ENCODE measurements at places on chromosomes 2 and 18.
A peak's percentile ranks its signal among the peaks of the same experiment; 100 is the strongest.

GRCh38 chr2:159916511-159916910 is 118.5 kb upstream of the CD302 start:
- DNase-seq, result no peak

- DNase-seq, result no peak
Measured at GRCh38 chr2:199018826-199019225, 438.9 kb downstream of the SATB2 start.

GRCh38 chr2:60880643-60881046 is 729 bp upstream of the REL start:
- DNase-seq, result no peak

DNA sequence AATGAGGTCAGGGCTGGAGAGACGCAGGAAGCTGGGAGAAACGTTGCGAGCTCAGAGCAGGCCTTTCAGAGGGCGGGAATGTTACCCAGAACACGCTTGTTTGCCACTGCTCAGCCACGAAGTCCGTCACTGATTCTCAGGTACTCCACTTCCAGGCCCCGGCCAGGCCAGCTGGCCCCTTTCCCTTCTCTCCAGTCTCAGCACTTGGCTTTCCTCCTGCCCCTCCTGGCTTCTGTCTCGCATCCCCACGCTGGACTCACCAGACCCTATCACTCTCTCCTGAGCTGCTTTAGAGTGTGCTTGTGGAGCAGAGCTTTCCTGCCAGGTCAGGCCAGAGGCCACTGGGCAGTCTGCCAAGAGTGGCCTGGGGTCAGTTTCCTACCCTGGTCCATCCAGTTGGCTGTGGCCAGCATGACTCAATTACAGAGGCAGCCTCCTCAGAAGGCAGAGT is 151.4 kb downstream of the TWIST2 start:
- DNase-seq, result peak; percentile 45

DNA sequence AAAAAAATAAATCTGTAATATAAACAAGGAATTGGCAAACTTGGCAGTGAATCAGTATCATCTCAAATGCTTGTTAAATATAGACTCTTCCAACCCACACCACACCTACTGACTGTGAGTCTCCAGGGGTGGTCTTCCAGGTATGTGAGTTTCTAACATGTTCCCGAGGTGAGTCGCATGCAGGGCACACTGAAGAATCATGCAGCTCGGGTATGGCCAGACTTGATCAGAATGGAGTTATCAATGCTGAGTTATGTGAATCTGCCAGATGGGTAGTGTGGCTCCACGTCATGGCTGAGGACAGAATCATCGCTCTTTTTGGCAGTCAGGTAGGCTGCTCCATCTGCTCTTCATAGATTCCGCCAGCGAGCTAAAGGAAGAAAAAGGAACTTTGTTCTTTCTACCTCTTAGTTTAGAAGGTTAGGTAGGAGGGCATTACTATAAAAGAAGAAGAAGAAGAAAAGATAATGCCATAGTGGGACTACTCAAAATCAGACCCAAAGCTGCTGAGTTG is 1279.7 kb upstream of the ZEB2 start:
- no peak for DNase-seq

DNA sequence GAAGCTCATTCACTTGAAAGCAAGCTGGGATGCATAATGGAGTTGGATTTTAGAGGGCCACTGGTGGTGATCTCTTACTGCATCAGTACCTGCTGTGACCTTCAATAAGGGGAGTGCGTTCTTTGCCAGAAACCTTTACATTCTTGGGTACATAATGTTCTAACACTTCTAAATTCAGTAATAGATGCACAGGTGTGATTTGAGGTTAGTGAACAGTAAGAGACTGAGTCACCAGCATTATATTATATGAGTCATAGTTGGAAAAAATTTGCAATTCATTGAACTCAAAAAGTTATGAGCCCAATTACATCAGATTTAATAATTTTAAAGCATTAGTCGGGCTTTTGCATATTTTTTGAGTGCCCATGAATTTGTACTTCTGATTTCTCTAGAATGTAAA is 803.3 kb downstream of the ADCYAP1 start:
- DNase-seq, result no peak

- DNase-seq, result peak; percentile 33
Measured at GRCh38 chr2:8452979-8453903, 228.6 kb upstream of the ID2 start.

- no peak for DNase-seq
Measured at GRCh38 chr18:80147037-80147417, 38.0 kb downstream of the ADNP2 start.

- DNase-seq, result no peak
Measured at GRCh38 chr18:61196750-61197149, 136.5 kb upstream of the CDH20 start.

- no peak for DNase-seq
Measured at GRCh38 chr2:173589604-173590275, 235.1 kb downstream of the CDCA7 start.

DNA sequence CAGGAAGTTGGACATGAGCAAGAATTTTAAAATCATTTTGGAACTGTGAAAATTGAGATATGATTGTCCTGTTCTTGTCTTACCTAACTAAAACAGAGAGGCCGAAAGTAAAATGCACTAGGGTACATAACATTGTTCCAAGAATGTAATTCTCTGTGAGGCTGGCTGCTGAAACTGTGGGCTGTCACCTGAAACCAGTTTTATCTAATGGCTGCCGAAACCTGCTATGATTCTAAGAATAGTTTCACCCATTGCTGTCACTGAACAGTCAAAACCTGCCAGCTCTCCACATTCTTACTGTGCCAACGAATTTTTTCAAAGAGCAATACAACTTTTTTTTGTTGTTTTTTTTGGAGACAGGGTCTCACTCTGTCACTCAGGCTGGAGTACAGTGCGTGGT is 119.3 kb upstream of the ZSWIM2 start:
- no peak for DNase-seq

DNA sequence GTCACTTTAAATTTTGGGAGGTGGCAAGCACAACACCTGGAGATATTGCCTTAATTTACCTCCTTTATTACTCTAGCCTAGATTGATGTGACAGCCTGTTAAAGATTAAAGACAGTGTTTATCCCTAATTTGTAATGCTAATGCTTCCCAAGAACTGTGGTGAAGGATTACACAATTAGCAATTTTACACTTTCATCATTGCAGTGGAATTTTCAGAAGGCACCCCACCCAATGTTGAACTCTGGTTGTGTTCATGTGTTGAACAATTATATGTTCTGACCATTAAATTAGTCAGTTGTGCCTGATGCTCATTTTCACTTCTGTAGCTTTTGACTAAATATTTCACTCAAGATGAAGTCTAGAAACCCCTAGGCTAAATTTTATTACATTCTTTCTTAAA is 317.1 kb upstream of the CWC22 start:
- no peak for DNase-seq

DNA sequence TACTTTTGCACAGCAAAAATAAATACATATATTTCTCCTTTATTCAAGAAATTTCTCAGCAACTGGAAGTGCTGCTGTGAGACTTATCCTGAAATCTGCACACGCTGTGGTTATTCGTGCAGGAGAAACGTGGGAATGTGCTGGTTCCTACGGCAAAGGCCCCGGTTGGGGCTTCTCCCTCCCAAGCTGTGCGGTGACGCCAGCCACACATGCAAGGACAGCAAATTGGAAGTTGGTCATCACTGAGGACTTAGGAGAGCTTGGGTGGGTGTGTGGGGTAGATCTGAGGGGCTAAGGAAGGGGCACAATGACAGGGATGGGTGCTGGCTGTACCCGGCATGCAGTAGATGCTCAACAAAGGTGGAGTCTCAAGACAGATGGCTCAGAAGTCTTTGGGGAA is 16.5 kb upstream of the MTCL1 start:
- no peak for DNase-seq

DNA sequence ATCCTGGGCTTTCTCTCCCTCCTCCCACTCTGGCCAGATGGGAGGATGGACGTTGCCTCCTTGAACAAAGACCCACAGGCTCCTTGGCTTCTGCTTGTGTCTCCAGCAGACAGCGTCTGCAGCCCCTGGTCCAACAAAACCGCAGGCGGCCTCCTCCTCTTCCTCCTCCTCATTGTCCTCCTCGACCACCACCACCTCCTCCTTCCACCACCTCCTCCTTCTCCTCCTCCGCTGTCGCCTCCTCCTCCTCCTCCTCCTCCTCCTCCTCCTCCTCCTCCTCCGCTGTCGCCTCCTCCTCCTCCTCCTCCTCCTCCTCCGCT is 45.7 kb upstream of the ALPP start:
- peak; percentile 44 for DNase-seq

DNA sequence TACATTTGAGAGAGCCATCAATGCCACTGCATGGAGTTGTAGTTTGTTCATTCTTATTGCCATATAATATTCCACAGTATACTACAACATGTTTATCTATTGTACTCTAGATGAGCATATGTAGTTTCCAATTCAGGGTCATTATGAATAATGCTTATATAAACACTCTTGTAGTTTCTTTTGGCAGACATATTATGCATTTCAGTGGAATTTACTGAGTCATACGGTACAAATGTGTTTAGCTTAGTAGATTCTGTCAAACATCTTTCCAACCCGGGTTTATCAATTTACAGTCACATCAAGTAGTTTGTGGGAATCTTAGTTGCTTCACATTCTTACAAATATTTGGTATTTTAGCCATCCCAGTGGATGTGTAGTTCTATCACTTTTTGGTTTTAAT is 161.1 kb downstream of the KCNH7 start:
- DNase-seq, result no peak

- no peak for DNase-seq
Measured at GRCh38 chr2:145927131-145927950, 1407.4 kb upstream of the ZEB2 start.

GRCh38 chr18:46915800-46916550 is 1.3 kb downstream of the PIAS2 start:
- no peak for DNase-seq

DNA sequence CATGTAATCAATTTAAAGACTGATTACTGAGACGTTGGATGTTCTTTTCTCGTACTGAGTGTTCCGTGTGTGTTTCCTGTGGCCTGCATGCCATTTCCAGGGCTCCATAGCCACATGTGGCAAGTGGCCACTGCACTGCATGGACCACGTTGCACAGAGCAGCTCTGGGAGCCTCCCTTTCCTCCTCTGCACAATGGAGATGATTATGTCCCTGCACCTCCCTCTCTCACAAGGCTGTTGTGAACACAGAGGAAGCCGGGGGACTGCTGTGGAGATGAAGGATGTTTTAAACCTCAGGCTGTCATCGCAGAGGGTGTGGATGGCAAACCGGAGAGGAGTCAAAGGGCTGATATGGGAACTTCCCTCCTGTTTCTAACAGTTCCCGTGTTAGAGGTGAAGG is 87.7 kb downstream of the TGOLN2 start:
- no peak for DNase-seq

DNA sequence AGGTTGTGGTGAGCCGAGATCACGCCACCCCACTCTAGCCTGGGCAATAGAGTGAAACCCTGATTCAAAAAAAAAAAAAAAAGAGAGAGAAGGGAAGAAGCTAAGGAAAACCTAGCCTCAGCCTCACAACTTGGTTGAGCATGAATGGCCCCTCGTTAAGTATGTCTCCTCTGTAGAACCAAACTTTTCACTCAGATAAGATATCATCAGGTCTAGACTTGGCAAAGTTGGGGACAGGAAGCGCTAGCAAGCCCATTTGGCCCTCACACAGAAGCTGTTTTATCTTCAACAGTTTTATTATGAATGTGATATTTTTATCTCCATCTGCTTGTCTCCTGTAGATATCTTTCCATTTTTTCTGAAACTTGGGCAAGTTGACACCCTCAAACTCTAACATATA is 3.5 kb upstream of the ASXL2 start:
- no peak for DNase-seq

DNA sequence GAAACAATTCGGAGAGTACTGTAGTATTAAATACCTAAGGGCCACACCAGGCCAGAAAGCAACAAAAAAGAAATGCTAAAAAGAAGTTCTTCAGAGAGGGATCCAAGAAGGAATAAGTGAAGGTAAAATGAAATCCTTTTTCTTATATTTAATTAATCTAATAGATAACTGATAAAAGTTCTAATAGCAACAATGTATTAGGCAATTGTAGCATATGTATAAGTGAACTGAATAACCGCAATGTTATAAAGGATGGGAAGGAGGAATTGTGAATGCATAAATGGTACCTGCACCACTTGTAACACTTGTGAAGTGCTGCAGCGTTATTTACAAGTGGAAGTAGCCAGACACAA is 21.8 kb downstream of the TMSB10 start:
- DNase-seq, result no peak

DNA sequence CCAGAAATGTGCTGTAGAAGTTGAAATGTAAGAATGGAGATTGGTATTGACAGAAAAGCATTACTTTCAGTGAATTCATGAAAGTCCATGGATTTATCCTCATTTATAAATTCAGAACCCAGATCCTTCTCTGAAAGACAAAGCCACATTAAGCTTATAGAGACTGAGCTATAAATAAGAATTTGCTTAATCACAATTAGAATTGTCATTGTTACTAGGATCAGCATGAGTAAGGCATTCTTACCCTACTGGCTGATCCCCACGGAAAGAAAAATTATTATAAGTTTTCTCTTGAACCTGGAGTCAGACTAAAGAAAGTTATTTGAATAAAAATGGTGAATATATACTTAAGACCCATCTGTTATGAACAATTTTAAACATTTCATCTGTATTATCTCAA is 199.2 kb upstream of the DTNA start:
- no peak for DNase-seq

DNA sequence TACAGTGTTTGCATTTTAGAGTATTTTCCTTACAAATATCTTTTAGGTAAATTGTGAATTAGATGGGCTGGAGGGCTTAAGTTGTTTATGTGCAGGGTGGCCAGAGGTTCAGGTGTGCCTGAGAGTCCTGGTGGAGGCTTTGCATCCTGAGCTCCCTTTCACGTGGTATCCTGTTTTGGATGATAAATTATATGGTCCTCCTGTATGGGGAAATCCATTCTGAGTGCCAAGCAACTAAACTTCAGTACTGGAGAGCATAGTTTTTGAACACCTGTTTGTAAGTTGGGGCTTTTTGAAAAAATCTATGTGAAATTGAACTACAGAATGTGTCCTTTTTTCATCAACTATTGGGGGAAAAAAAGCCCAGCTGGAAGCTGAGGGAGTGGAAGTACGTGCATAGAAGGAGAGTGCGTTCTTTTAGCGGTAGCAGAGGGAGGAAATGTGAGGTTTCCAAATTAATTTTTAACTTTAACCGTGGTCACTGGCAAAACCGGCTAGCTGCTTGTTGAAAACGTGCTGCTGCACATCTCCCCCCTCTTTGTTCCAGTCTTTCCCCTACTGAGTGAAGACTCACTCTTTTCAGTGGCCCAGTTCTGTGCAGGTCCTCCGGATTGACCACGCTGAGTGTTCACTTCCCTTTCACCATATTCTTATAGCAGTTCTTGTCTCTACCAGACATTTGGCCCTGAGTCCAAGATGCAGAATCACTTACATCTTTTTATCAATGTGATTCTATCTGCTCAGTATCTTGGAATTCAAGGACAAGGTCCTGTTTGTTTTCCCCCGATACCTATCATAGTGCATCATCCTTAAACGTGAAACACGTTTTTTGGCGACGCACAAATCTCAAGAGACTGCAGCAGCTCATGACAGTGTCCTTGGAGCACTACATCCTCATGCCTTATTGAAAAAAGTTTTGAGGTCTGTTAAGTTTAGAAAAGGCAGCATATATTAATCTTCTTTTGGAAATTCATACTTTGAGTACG is 15.3 kb downstream of the CNOT11 start:
- DNase-seq, result no peak
